ENCODE measurements at places on chromosomes 7 and 10.

DNA sequence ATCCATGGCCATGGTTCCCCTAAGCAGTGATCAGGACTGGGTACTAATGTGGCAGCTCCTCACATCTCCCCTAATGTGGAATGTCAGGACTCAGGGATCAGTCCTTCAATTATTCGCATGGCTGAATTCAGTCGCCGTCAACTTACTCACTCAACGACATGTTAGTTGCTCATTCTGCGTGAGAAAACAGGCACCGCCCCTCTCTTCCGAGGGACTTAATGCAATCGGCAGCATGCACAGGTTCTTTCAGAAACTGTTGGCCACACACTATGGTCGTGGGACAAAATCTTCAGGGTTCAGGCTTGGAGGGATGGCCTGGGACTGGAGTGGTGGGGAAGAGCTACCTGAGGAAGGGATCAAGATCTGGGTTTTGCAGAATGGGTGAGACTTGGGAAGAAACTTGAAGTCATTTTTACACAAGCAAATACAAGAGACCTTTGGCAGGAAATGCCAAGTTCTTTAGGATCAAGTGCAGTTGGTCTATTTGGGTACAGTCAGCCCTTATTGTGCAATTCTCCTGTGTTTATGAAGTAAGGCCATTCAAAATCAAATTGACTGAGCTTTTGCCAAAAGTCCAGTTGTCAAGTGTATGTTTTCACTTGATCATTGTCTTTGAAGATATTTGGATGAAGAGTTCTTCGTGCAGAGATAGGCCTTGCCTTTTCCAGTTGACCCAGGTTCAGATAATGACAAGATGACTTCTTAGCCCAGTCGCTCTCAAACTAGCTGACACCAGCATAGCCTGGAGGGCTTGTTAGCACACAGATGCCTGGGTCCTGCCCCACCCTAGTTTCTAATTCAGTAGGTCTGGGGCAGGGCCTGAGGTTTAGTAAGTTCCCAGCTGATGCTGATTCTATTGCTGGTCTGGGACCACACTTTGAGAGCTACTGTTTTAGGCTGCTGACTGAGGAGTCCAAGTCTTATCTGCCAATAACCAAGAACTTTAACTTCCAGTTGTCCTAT lies 48.5 kb downstream of the LRRC18 start:
- no peak for DNase-seq

DNA sequence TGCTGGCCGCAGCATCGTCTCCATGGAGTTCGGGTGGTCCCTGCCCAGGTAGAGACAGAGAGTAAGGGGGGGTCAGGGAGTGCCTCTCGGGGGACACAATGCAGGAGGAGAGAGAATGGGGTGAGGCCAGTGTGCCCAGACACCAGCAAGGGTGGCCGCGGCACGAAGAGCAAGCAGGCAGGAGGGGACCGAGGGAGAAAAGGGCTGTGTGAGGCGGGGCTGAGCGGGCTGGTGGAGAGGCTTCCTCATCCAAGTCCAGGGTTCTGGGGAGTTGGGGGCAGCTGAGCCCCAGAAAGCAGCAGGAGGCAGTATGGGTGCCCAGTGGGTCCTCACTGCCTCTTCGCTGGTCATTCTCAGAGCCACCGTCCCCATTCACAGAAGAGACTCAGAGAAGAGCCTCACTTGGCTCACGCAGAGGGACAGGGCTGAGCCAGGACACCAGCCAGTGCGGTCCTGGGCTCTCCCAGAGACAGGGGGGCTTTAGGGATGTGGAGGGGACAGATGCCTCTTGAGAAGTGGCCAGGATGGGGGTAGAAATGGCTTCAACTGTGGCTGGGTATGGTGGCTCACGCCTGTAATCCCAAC lies 78.9 kb downstream of the MICALL2 start:
- no peak for DNase-seq

DNA sequence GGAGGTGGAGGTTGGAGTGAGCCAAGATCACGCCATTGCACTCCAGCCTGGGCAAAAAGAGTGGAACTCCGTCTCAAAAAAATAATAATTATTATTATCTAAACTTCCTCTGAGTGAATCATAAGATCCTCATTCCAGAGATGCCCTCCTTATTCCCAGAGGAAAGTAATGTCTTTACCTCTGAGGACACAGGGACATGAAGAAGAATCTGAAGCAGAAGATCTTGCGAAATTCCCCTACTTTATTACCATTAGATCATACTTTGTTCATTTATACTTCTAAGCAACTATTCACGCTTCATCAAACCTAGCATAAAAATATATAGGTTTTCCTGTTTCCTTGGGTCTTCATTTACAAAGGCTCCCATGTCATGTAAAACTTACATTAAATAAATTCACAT lies 143.1 kb downstream of the ETV1 start:
- DNase-seq: no peak

DNA sequence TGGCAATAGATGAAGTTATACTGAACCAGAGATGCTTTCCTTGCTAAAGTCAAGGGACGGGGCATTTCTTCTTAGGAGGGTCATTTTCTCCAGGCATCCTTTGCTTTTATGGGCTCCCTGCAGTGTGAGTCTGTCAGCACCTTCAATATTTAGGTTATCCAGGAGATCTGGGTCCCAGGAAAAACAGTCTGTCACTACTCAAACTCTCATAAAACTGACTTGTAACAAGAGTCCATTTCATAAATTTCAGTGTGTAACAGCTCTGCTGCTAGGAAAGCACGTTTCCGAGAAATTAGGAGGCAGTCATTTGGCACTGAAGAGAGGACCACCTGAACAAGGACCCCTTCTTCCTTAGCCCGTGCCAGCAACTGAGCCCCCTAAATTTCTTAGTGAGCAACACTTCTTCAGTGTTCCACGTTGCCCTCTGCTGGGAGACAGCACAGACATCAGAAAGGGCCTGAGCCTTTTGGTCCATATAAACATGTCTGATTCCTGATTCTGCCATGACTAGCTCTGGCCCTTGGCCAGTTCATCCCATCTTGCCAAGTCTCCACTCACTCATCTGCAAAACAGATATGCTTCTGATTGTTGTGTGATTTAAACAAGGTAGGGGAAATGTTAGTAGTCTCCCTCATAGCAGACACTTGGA lies 7.2 kb downstream of the GCC1 start:
- no peak for DNase-seq

DNA sequence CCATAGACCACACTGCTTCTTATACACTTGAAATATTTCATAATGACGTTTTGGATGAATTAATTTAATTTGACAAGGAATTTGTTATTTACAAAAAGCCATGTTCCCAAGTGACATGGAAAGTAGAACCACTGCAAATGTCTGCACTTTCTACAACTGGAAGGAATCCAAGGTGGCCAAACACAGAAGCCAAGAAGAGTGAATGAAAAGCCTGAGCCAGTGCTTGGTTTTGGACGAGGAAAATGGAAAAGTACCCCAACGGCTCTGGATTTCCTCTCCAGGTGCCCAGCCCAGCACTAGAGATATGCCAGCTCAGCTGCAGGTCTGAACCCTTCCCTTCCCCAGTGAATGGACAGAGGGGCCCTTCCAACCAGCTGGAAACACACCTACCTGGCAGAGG lies 279.4 kb downstream of the TNS3 start:
- no peak for DNase-seq

GRCh38 chr7:81414411-81414810 lies 355.4 kb downstream of the HGF start:
- DNase-seq: no peak

- DNase-seq: no peak
These were observed 61.6 kb upstream of the WDR11 start for GRCh38 chr10:120789303-120790203.

DNA sequence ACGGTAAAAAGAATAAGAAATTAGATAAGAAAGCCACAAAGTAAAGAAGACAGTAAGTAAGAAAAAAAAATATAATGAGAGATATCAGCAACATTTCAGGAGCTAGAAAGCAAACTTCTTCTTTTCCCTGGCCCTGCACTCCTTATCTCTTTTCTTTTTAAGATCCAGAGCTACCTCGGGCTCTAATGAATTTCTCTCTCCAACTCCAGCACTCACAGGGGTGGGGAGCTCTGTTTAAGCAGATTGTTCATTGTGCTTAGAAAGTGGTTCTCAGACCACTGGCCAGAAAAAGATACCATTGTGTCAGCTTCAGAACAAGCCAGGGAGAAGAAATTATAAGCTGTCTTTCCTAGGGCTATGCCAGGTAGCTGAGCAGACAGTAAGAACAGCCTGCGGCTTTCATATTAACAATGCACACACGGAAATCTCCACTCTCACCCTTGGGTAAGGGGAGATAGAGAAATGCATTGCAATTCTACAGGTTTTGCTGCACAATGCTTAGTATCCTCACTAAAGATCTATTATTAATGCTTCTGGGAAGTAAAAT lies 19.3 kb downstream of the OR2F1 start:
- DNase-seq: no peak

DNA sequence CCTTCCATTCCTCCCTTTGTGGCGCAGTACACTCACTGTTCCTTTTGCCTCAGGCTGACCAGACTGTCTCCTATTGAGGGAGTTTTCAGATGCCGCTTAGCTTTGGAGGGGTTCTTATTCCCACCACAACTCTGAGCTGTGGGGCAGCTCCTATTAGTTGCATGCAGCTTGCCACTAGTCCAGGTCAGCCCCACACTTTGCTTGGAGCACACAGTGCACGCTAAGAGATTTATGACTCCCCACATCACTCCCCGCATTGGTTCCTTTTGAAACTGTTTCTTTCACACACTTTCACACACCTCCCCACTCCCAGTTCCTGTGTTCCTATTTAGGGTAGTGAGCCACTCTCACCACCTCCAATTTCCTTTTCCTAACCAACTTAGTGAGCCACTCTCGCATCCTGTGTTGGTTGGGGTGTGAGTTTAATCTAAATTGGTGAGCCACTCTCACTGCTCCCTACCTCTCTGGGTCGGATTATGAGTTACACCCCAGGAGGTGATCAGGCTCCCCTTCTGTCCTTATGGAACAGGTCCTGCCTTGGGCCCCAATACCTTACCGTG lies 10.4 kb upstream of the ZNF485 start:
- DNase-seq: peak; percentile 64

GRCh38 chr10:83886871-83887270 lies 252.4 kb upstream of the GHITM start:
- no peak for DNase-seq

DNA sequence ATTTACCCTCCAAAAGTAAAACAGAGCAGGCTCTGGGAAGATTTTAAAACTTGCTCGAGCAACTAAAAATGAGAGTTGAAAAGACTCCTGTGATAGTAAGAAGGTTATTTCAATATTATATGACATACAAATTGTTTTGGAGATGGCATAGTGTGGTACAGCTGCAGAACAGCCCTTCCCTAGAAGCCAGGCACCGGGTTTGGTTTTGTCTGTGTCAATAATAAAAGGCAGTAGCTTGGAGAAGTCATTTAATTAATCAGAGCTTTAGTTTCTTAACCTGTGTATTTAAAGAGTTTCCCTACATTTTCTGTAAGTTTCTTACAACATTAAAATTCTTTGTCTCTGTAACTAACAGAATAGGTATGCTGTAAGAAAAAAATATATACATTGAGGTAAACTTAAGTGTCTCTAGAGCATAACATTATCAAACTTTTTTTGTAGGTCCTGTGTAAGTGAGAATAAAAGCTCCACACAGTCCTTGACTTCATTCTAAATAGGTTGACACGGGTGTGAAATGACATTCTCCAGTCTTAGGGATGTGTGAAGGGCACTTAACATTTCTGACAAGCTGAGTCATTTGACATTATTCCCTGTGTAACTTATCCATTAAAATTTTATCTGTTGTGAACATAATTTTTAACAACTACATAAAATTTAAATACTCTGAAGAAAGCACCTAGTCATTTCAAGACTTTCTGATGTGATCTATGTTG lies 425.0 kb upstream of the ETV1 start:
- DNase-seq: no peak

- no peak for DNase-seq
These were observed 6.8 kb downstream of the AUTS2 start for GRCh38 chr7:69605070-69605469.

- DNase-seq: no peak
These were observed 5.3 kb downstream of the AGMO start for GRCh38 chr7:15556339-15557105.

GRCh38 chr7:71345117-71345884 lies 213.4 kb downstream of the GALNT17 start:
- DNase-seq: no peak

- DNase-seq: no peak
These were observed 23.7 kb downstream of the ZNF775 start for GRCh38 chr7:150402671-150403321.

- DNase-seq: no peak
These were observed 114.1 kb downstream of the VIPR2 start for GRCh38 chr7:159030490-159031134.

Measured in activated CD4-positive, alpha-beta T cell treated with anti-CD3 and anti-CD28 coated beads, Interleukin-2, Interleukin-6, amounts not matched to agents 100 ng/mL and 50 ng/mL, durations not matched to agents 16 hours and 8 hours (primary cell).